ENCODE measurements at places on chromosomes 13 and 19. TPM values are rescaled to one million over a fixed set of nuclear protein-coding genes. Genes with fewer than 3 reads are reported as not detected.

The KLHL1 gene
- total RNA-seq, result not detected

The GPR18 gene
- total RNA-seq, result not detected

The MBD3L2 gene
- total RNA-seq, result not detected

The DHRS12 gene
- total RNA-seq, result 6.1 TPM

The C13orf42 gene
- not detected for total RNA-seq

The ZGLP1 gene
- total RNA-seq, result 0.46 TPM

The OLFM4 gene
- total RNA-seq, result 0.20 TPM

The MUC16 gene
- not detected for total RNA-seq

The PEAK3 gene
- not detected for total RNA-seq

The TTC9B gene
- not detected for total RNA-seq

The EHD2 gene
- 370 TPM for total RNA-seq

The CD209 gene
- total RNA-seq, result not detected

The ZNF208 gene
- total RNA-seq, result 0.33 TPM

The DLEU7 gene
- not detected for total RNA-seq

Data from smooth muscle cell of the pulmonary artery (primary cell).